NCI-H446 (cell line): ENCODE measurements at places on chromosomes 13 and 19.

GRCh38 chr13:28173793-28174192, 35.4 kb downstream of the PAN3 start:
- no peak for DNase-seq

GRCh38 chr13:52092087-52092486, 36.8 kb downstream of the NEK5 start:
- DNase-seq, result no peak

GRCh38 chr13:46354156-46355087, 32.6 kb downstream of the RUBCNL start:
- no peak for DNase-seq

GRCh38 chr13:35594096-35594495, 117.6 kb upstream of the MAB21L1 start:
- no peak for DNase-seq

DNA sequence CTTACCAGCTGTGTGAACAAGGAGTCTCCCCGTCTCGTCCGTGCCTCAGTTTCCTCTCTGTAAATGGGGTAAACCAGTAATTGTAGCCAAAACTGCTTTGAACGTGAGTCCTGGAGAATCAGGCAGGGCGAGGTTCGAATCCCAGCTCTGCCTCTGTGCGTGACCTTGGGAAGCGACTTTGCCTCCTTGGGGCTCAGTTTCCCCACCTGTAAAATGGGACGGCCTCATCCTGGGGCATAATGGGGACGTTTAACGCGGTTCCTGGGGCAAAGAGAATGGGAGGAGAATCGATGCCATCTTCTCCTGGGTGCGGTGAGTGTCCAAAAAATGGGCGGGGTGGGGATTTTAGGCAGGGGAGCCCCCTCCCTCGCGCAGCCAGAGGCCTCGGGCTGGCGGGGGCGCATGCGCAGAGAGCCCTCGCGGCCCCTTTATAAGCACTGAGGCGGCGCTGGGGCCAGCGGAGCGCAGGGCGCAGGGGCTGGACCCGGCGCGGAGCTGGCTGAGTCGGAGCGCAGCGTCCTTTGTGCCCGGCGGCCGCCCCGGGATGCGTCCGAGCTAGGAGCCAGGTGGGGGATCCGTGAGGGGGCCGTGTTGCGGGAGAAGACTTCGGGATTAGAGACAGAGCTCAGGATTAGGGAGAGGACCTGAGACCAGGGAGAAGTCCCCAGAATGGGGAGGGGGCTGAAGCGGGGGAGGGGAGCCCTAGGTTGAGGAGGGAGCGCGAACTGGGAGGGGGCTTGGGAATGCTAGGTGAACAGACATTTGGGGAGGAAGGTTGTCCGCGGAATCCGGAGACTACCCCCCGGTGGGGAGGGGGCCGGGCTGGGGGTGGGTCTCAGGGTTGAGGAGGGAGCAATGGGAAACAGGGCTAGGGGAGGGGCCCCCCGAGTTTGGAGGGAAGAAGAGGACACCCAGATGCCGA, at the start of gene NCAN:
Gene NCAN (plus strand): TSS at position 460 of the 922 bp plus-strand sequence. CDS start 4,996 bp downstream, outside the sequence.
- no peak for DNase-seq
